Esophagus squamous epithelium (tissue), 5 donors: ENCODE measurements at places on chromosomes 2 and 18.

DNA sequence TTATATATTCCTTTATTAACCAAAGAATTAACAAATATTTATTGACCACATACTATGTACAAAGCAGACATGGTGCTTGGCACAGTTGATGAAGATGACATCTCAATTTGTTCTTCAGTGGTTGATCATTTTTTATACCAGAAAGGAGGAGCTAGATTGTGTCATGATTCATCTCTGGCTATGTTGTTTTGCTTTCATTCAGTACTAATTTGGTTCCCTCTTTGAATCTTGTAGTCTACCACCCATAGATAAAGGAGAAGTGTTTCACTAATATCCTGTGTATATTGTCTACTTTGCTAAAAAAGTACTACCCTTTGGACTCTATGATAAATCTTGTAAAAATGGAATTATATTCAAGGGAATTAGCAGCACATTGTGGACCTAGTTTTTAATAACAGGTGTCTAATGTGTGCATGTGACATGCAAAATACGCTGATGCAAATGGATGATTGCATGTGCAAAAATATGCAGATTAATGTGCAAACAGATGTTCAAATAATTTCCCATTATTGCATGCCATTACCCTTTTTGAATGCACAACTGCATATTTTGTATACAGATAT lies 313.2 kb upstream of the ZEB2 start:
- no peak for DNase-seq

- DNase-seq = no peak
These were observed 93.6 kb downstream of the EPHA4 start for GRCh38 chr2:221478485-221478863.

GRCh38 chr2:26649322-26649721 lies 8.2 kb upstream of the CIB4 start:
- no peak for DNase-seq

DNA sequence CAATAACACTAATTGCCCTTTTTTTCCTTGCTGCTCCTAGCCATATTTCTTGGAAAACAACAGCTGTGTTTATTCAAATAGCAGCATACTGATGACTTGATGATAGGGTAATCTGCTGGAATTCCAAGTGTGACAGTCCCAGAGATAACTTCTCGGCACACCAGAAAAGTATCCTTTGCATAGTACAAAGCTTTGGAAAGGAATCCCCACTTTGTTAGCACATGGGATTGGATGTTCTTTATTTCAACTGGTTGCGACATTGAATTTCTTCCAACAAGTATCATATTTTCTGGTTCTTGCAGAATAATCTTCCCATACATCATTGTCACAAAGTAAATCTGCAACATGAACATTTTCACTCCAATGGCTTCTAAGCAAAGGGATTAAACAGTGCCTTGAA lies 445.8 kb upstream of the ACVR2A start:
- DNase-seq = no peak

DNA sequence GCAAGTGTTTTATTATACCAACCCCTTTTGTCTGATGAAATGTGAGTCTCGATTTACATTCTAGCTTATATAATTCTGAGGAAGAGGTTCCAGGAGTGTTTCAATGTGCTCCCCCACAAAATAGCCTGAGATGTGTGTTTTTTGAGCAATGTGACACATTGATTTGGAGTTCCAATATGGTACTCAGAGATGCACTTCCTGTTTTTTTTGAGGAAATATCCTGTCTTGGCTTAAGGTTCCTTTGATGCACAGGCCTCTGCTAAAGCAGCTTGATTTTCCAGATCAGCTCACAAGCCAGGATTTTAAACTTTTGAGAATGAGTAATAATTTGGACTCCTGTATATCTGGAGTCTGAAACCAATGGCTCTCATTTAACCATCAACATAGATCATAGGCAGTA lies 221.4 kb downstream of the ACTR3 start:
- DNase-seq = no peak
